Inflammatory macrophage treated with lipopolysaccharide for 4 hours (primary cell): ENCODE measurements at places on chromosomes 4 and X.

- DNase-seq, result no peak
These were observed 1020.5 kb upstream of the AGA start for GRCh38 chr4:178462710-178463109.

DNA sequence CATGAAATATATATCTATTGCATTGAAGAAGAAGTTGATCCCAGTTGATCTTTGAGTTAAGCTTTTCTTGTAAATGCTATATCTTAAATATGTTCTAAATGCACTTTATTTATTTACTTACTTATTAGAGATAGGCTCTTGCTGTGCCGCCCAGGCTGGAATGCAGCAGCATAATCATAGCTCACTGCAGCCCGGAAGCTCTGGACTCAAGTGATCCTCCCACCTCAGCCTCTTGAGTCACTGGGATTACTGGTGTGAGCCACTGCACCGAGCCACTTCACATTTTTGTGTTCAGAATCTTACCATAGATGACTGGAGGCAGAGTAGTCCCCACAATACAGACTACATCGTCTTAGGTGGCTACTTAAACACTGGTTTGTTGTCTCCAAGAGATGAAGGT is 324.3 kb upstream of the SLIT2 start:
- no peak for DNase-seq

- no peak for DNase-seq
These were observed 16.4 kb downstream of the DDX3X start for GRCh38 chrX:41350150-41350975.

DNA sequence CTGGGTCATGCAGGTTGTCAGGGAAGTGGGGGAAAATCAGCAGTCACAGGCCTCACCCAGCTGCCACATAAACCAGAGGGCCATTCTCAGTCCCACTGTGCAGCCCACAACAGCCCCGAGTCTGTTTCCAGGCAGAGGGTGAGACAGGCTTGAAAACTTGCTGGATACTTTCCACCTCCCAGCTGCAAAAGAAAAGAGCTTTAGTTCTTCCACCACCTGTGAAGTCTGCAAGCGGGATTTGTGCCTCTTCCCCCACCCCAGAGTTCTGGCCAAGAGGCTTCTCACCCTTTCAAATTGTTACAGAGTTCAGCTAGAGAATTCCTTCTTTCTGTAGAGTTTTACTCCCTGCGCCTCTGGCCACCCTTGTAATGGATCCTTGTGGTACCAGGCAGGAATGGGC is 115.5 kb upstream of the ZDHHC15 start:
- DNase-seq, result no peak

DNA sequence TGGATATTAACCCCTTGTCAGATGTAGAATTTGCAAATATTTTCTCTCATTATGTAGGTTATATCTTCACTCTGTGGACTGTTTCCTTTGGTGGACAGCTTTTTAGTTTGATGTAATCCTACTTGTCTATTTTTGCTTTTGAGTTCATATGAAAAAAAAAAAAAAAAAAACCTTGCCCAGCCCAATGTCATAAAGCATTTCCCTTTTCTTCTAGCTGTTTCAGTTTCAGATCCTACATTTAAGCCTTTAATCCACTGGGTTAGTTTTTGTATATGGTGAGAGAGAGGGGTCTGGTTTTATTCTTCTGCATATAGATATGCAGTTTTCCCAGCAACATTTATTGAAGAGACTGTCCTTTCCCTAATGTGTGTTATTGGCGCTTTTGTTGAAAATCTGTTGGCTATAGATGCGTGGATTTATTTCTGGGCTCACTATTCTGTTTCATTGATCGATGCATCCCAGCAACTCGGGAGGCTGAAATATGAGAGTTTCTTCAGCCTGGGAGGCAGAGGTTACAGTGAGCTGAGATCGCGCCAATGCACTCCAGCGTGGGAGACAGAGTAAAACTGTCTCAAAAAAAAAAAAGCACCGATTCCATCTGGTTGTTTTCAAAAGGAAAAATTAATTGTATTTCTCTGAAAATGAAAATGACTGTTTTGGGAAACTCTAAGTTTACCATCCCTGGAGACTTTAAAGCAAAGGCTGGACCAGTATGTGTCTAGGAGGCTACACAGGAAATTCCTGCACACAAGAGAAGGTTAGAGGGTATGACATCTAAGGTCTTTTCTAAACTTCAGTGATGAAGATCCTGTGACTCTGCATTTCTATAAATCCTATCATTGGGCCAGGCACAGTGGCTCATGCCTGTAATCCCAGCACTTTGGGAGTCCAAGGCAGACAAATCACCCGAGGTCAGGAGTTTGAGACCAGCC is 35.6 kb downstream of the STEEP1 start:
- DNase-seq, result peak; percentile 68

DNA sequence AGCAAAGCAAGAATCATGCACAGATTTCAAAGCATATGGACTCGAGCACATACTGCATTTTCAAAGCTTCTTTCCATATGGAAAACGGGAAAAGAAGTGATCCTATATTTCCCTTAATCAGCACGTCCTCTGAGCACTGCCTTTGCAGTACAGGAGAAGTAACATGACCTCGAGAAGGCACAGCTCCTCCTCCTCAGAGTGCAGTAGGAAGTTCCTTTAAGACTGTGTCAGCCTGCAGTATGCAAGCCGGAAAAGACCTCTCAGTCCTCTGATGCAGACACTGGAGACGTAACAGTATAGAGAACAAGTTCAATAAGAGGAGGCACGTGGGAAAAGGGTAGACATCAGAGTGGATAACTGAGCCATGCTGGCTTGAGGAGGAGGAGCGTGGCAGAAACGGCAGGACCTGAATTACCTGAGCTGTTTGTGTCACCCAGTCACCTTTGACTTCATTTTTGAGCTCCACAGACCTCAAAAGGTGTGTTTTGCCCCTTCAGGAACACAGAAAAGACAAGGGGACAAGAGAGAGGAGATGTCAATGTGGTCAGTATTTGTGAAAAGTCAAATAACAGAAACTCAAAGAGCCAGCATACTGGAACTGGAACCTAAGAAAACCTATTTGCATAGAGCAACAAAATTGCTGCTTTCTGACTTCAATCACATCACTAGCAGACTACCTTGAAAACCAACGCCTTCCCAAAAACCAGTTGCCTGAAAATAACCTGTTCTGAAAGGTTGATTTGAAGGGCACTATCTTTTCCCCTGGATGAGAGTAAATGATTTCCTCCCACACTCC is 20.8 kb downstream of the IRF2 start:
- peak; percentile 90 for DNase-seq

GRCh38 chrX:120315776-120316175 is 4.5 kb upstream of the TMEM255A start:
- DNase-seq, result no peak

GRCh38 chrX:50638123-50638522 is 167.5 kb upstream of the DGKK start:
- DNase-seq, result no peak

DNA sequence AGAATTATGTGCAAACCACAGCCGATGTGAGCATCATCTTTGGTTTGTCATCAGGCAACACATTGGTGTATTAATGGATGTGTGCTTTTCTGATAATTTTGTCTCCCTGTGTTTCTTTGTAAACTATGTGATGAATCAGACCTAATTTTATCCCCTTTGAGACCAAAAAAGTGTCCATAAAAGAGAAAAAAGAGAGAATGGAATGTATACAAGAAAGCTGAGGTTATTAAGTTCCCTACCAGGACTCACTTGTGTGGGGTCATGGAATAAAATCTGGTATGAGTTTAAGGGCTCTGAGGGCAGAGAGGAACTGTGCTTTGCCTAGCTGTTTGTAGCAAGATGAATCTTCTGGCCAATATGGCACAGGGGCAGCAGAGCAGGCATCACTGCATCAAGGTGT is 239.5 kb upstream of the HAND2 start:
- DNase-seq, result no peak

DNA sequence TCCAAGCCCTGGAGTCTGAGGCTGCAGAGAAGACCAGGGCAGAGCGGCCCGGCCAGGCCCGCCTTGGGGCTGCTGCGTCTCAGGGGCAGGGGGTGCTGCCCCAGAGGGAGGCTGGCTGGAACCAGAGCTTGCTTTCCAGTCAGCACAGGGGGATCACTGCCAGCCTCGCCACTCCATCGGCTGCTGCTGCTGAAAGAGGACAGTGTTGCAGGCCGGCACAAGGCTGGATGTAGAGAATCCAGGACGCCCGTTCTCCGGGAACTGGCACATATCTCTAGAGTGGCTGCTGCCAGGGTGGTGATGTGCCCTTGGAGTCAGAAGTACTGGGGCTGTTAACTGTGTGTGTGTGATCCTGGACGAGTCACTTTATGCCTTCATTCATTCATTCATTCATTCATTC is 31.9 kb upstream of the SORCS2 start:
- DNase-seq, result no peak
